ENCODE measurements at places on chromosomes 6 and 20.

DNA sequence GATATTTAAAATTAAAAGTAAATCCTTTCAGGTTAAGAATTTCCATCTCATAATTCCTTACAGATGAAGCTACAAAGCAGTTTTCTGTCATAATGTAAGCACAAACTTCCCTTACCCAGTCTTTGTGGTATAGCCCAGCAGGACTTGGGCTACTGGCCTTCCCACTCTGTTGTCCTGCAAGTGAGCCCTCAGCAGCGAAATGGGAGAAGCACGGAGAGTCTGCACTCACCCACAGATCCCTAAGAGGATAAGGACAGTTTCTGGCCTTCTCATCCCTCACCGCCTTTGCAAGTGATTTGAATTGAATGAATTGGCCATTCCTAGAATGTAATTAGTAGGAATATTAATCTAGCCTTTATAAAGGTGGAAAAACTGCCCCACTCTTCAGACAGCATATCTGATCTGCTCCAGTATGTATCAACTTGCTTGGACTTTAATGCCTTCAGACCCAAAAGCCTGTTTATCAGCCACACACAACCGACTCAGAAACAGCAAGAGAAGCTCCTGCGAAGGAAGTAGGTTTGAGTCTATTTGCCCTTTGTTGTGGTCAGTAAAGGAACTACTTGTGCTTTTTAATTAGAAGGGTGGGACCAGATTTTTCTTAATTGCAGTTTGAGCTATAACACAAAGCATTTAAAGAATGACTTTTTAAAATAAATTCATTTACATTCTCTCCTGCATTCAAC, 29.9 kb upstream of the PRDM1 start:
- no peak for DNase-seq

- no peak for DNase-seq
Observed at GRCh38 chr6:149081281-149081680, 236.2 kb upstream of the TAB2 start.

DNA sequence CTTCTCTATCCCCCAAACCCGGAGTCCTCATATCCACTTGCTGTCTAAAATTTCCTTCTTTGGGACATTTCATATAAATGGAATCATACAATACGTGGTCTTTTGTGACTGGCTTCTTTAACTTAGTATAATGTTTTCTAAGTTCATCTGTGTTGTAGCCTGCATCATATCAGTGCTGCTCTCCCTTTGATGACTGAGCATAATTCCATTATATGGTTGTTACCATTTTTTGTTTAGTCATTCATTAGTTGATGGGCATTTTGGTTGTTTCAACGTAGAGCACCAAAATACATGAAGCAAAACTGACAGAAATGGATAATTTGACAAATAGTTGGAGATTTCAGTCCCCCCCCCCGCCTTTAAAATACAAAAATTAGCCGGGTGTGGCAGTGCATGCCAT, 71.5 kb downstream of the ZFAND3 start:
- no peak for DNase-seq

- DNase-seq, result no peak
Observed at GRCh38 chr6:122042380-122042779, 357.1 kb upstream of the HSF2 start.

DNA sequence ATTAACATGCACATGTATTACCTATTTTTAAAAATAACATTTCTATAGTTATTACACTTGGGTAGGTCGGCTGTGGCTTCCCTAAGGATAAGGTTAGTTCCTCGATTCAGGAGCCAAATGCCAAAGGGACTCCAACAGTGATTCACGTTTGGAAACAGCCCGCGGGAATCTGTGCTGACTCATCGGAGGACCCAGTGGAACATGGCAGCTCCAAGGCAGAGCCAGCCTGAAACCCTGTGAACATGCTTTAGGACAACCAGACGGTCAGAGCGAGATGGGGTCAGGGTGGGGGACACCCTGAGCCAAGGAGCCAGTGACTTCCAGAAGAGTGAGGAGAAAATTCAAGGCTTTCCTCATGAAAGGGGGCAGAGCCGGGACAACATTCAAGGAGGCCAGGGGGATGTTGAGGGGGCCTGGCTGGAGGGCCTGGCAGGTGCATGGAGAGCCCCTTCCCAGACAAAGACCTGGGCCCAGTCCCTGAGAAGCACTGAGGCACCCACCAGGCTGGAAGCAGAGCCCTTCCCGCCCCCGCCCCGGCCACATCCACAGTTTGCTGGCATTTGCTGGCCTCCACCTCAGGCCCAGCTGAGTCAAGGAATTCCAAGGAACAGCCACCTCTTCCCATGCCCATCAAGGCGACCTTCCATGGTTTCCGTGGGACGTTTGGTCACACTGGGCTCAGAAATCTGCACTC, 133.2 kb downstream of the SNX5 start:
- DNase-seq, result no peak

DNA sequence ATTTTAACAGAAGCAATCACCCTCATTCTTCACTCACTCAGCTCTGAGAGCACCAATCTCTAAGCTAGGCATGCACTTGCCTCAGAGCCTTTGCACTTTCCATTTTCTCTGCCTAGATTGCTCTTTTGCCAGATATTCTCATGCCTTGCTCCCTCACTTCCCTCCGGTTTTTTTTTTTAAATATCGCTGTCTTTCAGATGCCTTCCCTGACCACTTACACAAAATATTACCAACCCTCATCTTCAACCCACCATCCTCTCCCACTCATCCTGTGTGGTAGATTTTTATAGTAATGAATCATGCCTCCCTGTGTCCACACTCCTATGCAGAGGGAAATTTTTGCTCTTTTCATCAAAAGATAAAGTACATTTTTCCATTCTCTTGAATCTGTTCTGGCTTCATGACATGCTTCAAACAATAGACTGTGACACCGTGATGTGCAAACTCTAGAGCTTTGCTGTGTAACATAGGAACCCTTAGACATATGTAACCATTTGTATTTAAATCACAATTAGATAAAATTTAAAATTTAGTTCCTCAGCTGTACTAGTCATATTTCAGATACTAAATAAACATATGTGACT, 437.1 kb downstream of the UTRN start:
- DNase-seq, result no peak

- DNase-seq, result no peak
Observed at GRCh38 chr6:3009930-3010329, 10.2 kb downstream of the NQO2 start.

- no peak for DNase-seq
Observed at GRCh38 chr6:63730311-63730710, 94.7 kb downstream of the PHF3 start.

DNA sequence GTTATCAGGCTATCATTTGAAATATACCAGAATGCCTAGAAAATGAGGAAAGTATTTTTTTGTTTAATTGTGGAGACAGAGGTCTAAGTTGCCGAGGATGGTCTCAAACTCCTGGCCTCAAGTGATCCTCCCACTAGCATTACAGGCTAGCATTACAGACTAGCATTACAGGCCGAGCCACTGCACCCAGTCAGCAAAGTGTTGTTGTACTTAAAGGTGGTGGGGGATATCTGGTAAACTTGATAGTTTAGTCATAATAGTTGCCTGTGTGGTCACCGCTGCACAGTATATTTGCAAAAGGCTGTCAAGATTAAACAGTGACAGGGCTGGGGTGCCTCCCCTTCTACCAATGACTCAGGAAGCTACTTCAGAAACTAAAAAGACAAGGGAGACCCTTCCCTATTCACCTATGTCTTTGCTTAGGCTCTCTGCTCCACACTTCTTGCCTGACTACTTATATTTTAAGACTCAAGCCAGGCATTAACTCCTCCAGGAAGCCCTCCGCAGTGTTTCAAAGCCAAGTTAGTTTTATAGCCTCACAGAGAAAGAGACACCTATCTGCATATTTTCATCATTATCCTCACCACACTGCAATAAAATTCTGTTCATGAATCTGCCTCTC, 3.1 kb upstream of the AKIRIN2 start:
- DNase-seq, result peak; percentile 21
